Right cardiac atrium (tissue), 5 donors: ENCODE measurements at places on chromosomes 2 and 18. TPM values are rescaled to one million over a fixed set of nuclear protein-coding genes. Genes with fewer than 3 reads are reported as not detected.

DNA sequence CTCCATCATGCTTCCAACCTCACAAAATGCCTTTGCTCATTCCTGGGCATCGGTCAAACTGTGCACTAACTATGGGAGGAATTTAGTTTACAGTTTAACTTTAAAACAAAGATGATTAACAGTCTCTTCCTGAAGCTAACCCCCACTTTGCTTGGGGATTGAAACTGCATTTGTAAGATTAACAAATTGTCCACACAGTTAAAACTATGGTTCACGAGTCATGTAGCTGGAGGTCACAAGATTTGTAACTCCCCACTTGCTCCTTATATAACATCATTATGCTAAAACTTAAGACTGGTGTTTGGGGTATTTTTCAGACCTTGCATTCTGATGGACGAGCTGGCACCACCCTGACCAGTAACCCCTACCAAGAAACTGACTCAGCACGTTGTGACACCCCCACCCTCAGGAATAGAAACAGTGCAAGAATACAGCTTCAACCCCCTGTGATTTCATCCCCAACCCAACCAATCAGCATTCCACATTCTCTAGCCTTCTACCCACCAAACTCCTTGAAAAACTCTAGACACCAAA lies 252.3 kb downstream of the MBD5 start:
- DNase-seq, result no peak

GRCh38 chr2:213119061-213119809 lies 32.2 kb downstream of the IKZF2 start:
- DNase-seq, result no peak

- DNase-seq, result no peak
Observed at GRCh38 chr18:49856496-49856895, 43.2 kb upstream of the ACAA2 start.

DNA sequence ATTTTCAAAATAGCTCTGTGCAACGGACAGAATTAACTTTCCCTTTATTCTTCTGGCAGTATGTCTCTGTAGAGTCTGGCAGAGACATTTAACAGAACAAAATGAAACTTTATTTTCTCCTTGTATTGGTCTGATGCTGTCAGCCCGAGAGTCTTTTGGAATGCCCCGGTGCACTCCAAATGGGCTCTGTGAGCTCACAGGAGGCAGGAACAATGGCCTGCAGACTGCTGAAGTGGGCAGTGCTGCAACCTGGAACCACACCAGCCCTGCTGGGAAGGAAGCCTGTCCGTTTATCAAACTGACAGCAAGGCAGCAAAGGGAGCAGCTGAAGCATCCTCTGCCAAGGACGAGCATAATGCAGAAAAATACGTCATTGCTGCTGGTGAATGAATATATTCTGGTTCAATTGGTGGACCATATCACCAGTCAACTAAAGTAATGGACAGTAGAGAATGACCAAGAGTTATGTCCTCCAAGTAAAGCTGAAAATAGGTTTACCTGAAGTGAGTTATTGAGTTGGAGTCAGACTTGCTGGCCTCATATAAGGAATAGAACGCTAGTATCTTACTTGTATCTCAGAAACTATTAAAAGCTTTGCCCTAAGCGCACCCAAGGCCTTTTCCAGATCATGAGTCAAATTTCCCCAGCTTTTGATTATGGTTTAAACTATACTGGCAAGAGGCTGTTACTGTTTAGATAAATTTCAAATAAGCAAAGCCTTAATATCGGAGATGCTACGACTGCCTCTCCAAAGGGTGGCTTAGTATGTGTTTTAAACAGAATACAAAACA lies 207.6 kb upstream of the TANK start:
- peak; percentile 82 for DNase-seq

DNA sequence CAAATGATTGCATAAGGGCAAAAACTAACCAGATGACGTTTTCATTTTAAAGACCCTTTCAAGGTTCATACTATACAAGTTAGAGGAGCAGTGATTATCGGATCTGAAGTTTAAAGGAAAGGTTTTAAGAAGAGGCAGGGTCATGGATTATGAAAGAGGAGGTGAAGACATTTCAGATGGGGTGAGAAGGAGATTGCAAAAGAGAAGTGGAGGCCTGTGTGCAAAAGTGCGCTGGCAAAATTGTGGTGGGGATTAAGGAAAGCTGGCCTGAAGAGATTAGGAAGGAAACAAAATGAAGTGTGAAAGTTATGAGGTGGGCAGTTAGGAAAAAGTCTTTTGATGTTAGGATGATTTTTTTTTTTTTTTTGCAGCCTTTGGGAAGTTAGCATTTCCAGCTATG lies 935.7 kb upstream of the FAM98A start:
- DNase-seq, result no peak

GRCh38 chr2:230758566-230759480 lies 46.2 kb downstream of the CAB39 start:
- DNase-seq, result no peak

DNA sequence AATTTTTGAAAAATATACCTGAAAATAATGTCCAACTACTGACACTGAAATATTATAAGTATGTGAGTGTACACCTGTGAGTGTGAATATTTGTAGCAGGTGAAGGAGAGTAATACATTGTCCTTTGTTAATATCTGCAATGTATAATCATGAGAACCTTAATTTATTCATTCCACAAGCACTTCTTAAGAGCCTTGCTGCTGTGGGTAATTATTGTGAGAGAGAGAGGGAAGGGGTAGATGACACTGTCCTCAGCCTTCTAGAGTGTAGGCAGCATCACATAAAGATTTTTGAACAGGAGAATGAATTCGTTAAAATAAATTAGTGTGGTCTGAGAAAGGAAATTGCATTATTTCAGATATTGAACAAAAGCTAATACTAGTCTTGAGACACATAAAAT lies 157.2 kb downstream of the MAP2 start:
- no peak for DNase-seq

- no peak for DNase-seq
Observed at GRCh38 chr2:168127371-168127770, 120.0 kb downstream of the STK39 start.

- peak; percentile 94 for DNase-seq
Observed at GRCh38 chr2:71939588-71940535, 207.8 kb downstream of the CYP26B1 start.

- DNase-seq, result no peak
Observed at GRCh38 chr18:10562773-10563160, 36.9 kb downstream of the NAPG start.

GRCh38 chr2:108612153-108612513 lies 77.9 kb downstream of the LIMS1 start:
- no peak for DNase-seq

DNA sequence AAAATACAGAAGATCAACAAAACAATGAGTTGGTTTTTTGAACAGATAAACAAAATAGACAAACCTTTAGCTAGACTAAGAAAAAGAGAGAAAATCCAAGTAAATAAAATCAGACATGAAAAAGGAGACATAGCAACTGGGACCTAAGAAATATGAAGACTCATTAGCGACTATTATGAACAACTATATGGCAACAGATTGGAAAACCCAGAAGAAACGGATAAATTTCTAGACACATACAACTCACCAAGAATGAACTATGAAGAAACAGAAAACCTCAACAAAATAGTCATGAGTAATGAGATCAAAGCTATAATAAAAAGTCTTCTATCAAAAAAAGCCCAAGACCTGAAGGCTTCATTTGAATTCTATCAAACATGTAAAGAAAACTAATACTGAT lies 59.3 kb downstream of the EPB41L3 start:
- no peak for DNase-seq

- DNase-seq, result no peak
Observed at GRCh38 chr18:25827228-25827627, 263.2 kb downstream of the SS18 start.

GRCh38 chr2:64670047-64670446 lies 16.3 kb upstream of the SERTAD2 start:
- DNase-seq, result no peak

DNA sequence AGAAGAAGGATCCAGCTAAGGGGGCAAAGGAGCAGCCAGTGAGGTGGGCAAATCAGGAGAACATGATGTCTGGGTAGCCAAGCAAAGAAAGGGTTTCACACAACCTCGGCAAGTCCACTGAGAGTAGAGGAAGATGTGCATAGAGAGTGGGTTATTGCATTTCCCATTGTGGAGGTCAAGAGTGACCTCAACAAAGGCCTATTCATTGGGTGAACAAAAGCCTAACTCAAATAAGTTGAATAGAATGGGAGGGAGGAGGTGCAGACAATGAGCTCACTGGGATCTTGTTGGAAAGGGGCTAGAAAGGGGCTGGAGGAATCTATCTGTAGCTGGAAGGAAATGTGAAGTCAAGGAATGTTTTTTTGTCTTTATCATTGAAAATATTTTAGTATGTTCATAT lies 14.0 kb upstream of the PDCL3 start:
- DNase-seq, result no peak

- DNase-seq, result no peak
Observed at GRCh38 chr2:10145519-10146357, 23.2 kb downstream of the RRM2 start.

DNA sequence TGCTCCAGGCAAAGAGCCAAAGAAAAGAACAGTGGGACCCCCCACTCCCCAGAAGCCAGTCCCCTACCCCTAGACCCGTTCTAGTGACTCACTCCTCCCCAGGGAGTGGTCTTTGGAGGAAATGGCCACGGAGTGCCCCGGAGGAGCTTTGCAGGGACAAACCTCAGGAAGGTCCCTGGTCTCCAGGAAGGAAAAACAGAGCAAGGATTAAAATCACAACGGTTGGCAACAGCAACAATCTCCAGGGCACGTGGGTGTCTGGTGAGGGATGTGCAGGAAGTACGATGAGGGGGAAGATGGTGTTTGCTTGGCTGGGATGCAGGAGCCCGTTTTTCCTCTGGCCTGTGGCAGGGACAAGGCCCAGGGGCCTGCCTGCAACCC lies 135.0 kb downstream of the SMAD2 start:
- DNase-seq, result no peak

GRCh38 chr2:7264791-7265190 lies 347.6 kb downstream of the RNF144A start:
- no peak for DNase-seq

GRCh38 chr2:64036034-64036705 lies 16.9 kb upstream of the VPS54 start:
- DNase-seq, result no peak

DNA sequence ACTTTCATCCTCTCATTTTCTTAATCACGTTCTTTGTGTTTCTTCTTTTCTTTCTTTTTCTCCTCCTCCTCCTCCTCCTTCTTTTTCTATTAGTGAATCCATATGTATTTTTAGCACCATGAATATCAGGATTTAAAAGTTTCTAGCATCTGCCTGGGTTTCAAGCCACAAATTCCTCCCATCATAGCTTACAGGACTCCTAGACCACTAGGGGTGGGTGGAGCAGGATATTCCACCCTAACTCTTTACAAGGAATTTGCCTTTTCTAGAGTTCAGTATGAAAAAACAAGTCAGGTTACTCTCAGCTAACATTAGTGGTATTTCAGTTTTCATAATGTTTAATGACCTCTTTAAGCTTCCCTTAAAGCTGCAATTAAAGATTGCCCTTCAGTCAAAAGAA lies 19.1 kb upstream of the LRRTM1 start:
- no peak for DNase-seq

DNA sequence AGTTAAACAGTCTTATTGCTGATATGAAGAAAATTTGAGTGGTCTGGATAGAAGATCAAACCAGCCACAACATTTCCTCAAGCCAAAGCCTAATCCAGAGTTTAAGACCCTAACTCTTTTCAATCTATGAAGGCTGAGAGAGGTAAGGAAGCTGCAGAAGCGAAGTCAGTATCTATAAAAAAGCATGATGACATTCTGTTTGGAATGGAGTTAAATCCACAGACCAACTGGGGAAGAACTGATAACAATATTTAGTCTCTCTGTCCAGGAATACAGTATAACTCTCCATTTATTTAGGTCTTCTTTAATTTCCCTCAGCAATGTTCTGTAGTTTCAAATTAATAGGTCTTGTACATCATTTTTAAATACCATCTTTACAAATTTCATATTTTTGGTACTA lies 16.0 kb downstream of the PIGN start:
- no peak for DNase-seq

- no peak for DNase-seq
Observed at GRCh38 chr2:58594175-58594574, 353.1 kb upstream of the FANCL start.

DNA sequence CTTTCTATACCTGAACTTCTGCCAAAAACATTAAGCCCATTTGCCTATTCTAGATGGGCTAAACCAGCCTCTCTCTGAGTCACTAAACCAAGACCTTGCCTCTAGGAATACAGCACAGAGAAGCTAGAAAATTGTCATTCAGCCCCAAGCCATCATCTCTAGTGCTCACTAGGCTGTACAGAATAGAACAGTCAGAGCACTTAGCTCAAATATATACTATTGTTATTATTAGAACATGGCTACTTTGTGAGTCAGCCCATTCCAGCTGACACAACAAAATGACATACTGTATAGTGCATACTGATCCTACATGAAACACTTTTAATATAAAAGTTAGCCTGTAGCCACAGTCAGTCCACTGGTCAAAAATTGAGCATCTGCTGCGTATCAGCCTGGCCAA lies 418.8 kb downstream of the NRXN1 start:
- DNase-seq, result no peak

GRCh38 chr2:8858910-8859309 lies 21.5 kb upstream of the KIDINS220 start:
- DNase-seq, result no peak

DNA sequence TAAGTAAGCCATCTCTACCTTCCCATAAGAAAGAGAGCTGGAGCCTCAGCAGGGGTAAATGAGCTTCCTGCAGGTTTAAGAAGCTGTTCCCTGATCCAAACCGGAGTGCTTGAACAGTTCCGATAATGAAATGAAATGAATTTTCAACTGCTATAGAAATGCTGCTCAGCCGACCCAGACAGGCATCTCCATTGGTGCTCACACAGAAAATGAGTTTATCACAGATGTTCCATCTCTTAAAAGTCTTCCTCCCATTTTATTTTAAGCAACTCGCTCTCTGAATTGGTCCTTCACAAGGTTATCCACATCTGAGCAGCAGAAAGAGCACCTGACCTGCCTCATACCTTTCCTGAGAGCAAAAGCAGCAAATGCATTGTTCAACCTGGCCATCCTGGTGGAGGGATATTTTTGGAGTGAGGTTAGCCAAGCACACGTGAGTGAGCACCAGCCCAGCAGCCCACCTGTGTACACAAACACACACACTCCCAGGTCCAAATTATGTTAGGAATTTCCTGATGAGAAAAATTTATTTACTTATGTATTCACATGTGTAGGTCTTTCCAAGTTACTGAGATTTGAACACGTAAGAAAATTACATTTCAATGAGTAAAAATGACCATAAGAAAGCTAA lies 42.2 kb upstream of the CCDC68 start:
- no peak for DNase-seq

GRCh38 chr2:186101616-186102015 lies 363.0 kb downstream of the FSIP2 start:
- DNase-seq, result no peak

- DNase-seq, result no peak
Observed at GRCh38 chr2:109352056-109352897, 223.3 kb downstream of the SH3RF3 start.

The ANO7 gene
- total RNA-seq, result 2.1 TPM

The OTX1 gene
- total RNA-seq, result not detected

The PLEKHA3 gene
- total RNA-seq, result 69.9 TPM

The IL1R2 gene
- 4.3 TPM for total RNA-seq

The KRTCAP3 gene
- not detected for total RNA-seq

The IL1A gene
- total RNA-seq, result not detected

The TRIM43 gene
- not detected for total RNA-seq

The ARID5A gene
- total RNA-seq, result 16.9 TPM

The PAX8 gene
- total RNA-seq, result 1.9 TPM

The LYPD6 gene
- 0.46 TPM for total RNA-seq

The SGPP2 gene
- 1.8 TPM for total RNA-seq

The SCN1A gene
- total RNA-seq, result 0.59 TPM

The ONECUT2 gene
- not detected for total RNA-seq
